NAMALWA (cell line): ENCODE measurements at places on chromosomes 3 and 15.

GRCh38 chr3:143865302-143865701 lies 17.0 kb upstream of the SLC9A9 start:
- no peak for DNase-seq

GRCh38 chr3:110021659-110022058 lies 684.3 kb upstream of the DPPA4 start:
- no peak for DNase-seq

GRCh38 chr15:70433586-70434324 lies 329.6 kb downstream of the UACA start:
- DNase-seq, result no peak

DNA sequence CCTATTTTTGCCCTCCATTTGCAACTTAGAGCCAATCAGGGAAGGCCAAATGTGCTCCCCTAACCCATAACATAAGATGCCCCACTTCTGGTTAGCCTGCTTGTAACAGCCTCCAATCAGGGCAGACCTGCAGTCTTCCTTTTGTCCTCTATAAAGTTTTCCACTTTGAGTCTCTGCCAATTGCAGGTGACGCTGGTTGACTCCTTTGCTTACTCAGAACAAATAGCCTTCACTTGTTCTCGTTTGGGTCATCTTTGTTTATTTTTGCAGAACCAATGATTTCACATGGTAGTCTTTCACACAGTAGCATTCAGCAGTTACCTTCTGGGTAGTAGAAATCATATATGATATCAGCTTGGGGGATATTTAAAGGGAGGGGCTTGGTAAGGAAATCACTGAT lies 225.6 kb downstream of the MINAR1 start:
- DNase-seq, result no peak

DNA sequence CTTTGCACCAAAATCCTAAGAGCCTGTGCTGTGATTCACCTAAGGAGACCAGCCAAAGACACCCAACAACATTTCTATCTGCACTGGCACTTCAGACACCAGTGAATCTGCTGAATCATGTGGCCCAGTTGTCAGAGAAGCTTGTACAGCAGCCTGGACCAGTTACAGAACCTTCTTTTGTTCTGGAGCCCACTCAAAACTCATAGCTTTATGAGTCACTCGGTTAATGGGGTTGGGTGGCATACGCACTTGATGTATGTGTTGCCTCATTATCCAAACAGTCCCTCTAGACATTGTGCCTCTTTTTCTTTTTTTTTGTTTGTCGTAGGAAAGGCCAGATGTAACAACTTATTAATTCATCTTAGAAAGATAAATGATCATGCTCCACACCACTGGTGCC lies 25.6 kb upstream of the GOLGA6L2 start:
- no peak for DNase-seq

- DNase-seq, result peak; percentile 87
These were observed 121.6 kb downstream of the TFDP2 start for GRCh38 chr3:142027735-142028134.

DNA sequence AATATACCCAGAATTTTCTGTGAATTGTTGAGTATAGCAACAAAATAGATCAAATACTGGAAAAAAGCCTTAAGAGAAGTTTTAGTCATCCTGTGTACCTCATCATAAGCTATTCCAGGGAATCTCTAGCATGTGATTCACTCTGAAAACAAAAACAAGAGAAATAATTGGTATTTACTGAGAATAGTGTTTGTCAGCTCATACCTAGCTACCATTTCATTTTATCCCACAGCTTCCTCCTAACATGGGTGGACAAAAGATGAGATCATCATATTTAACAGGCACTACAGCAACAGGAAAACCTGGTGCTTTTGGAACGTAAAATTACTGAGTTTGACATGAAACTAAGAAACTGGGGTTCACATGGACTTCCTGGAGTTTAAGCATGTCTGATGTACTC lies 753.5 kb upstream of the NECTIN3 start:
- no peak for DNase-seq

- DNase-seq, result no peak
These were observed 251.5 kb downstream of the CLSTN2 start for GRCh38 chr3:140186421-140186920.

GRCh38 chr3:29899021-29899420 lies 618.1 kb downstream of the RBMS3 start:
- no peak for DNase-seq

DNA sequence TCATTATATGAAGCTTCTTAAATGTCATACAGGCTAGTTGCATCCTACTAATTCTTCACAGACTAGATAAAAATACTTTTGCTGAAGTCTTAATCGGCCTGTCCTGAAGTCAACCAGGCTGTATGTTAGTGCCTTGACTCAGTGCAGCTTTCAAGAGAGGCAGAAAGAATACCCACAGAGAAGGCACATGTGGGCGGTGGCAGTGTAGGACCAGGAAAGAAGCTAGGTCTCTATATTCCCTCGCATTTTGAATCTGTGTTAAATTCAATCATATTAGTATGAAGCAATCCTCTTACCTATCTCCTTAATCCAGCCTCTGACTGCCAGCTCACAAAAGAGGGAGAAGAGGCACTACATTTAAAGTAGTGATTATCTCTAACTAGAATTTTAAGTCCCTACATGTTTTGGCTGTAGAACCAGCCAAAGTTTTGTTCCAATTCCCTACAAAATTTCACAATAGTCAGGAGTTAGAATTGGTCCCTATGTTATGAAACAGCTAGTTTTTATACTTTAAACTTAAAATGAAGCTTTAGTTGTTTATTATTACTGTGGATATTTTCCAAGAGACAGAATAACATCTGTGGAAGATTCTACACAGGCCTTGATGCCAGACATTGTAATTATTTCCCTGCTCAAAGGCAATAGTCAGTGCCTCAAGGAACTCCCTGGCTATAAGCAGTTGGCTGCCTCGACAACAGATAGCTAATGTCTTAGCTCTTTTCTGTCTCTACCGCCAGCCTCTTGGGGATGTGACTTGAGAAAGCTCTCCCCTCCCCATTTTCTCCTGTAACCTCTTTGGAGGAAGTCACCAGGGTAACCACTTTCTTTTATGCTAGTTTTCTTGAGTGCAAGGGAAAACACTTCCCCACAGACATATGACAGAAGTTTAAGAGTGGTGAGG lies 31.9 kb downstream of the CRTC3 start:
- DNase-seq, result no peak

- no peak for DNase-seq
These were observed 434.0 kb downstream of the EPHB1 start for GRCh38 chr3:135229018-135229495.

DNA sequence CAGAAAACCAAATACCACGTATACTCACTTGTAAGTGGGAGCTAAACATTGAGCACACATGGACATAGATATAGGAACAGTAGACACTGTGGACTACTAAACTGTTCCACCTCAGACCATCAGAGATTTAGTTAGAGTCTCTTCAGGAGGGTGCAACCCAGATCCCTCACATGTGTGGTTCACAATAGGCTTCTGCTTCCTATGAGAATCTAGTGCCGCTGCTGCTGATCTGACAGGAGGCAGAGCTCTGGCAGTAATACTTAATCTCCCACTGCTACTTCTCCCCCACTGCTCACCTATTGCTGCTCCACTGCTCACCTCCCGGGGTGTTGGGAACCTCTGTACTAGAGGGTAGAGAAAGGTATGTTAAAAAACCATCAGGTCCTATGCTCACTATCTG lies 533.3 kb downstream of the NSUN3 start:
- DNase-seq, result no peak

DNA sequence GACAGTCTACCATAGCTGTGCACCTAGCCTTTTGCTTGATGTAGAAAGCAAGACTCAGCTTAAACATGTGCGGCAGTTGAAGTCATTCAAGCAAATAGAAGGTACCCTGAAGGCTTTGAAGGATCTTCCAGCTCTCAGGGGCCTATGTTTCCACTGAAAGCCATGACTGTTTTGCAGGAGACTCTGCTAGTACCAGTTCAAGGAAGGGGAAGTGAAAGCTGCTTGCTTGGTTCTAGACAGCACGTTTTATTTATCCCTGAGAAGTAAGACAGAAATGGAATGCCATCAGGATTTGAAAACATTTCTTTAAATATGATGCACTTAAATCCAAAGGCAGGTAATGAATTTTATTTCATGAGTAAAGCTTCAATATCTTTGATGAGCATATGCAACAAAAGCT lies 311.4 kb downstream of the PDCD6IP start:
- DNase-seq, result peak; percentile 9

DNA sequence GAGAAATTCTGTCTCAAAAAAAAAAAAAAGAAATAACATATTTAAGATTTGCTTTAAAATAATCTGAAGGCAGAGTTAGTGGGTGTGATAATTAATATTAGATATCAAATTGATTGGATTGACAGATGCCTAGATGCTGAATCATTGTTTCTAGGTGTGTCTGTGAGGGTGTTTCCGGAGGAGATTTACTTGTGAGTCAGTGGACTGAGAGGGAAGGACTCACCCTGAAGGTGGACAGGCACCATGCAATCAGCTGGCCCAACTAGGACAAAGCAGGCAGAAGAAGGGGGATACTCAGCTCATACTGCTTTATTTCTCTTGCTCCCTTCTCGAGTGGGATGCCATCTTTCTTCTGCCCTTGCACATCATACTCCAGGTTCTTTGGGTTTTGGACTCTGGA lies 16.7 kb upstream of the RPL24 start:
- DNase-seq, result no peak

DNA sequence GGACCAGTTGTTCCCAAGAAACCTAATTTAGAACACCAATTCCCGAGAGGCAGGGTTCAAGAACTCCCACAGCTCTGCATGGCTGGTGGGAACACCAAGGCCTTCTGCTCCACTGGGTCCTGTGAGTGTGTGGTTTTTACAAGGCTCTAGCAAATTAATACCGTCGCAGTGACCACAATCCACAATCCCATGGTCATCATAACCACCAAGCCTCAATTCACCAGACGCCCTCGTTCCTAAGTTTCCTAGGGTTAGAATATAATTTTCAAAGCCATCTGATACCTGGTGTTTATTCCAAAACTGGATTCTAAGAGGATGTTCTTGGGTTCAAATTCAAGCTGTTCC lies 114.9 kb upstream of the RPL32 start:
- DNase-seq, result no peak

GRCh38 chr15:94360251-94360685 lies 128.9 kb downstream of the MCTP2 start:
- DNase-seq, result no peak

DNA sequence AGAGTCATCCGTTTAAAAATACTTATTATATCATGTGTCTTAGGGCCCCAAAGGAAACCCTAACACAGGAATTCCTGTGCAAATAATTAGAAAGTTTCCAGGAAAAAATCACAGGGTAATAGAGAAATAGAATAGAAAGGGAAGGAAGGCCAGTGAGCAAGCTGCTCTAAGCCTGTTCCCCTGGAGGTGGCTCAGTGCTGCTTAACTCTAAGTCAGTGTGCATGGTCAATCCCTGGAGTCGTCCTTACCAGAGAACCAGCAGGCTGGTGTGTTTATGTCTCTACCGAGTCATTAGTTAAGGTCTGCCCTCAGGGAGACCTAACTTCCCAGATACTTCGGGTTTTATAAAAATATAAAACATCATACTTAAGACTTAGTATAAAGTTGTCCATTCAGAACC lies 21.0 kb upstream of the MCF2L2 start:
- peak; percentile 30 for DNase-seq

DNA sequence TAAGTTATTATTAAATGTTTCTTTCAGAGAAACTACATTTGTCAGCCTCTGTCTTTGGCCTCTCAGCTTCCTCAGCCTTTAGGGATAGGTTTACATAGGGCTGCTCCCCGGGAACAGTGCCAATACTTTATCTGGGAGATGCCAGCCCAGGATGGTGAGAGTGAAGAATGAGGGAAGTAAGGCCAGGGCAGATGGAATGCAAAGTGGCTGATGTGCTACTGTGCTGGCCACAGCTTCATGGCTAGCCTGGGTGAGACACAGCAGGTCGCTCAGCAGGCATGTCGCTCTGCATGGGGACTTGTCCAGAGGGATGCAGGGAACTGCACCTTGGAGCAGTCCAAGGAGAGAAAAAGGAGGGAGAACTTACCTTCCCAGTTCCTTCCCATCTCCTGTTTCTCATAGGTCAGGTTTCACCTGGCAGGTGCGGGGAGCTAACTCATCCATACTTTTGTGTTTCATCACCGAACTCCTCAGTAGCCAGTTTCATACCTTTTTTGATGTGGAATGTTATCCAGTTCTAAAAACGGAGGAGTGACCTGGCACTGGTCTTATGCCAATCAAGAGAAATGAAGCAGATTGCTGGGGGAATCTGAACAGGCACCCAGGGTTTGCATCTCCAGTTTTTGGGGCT lies 30.9 kb upstream of the C15orf39 start:
- DNase-seq, result no peak

GRCh38 chr15:29252234-29252633 lies 17.4 kb downstream of the NSMCE3 start:
- DNase-seq, result no peak

GRCh38 chr15:87608238-87609028 lies 648.1 kb downstream of the NTRK3 start:
- DNase-seq, result no peak

DNA sequence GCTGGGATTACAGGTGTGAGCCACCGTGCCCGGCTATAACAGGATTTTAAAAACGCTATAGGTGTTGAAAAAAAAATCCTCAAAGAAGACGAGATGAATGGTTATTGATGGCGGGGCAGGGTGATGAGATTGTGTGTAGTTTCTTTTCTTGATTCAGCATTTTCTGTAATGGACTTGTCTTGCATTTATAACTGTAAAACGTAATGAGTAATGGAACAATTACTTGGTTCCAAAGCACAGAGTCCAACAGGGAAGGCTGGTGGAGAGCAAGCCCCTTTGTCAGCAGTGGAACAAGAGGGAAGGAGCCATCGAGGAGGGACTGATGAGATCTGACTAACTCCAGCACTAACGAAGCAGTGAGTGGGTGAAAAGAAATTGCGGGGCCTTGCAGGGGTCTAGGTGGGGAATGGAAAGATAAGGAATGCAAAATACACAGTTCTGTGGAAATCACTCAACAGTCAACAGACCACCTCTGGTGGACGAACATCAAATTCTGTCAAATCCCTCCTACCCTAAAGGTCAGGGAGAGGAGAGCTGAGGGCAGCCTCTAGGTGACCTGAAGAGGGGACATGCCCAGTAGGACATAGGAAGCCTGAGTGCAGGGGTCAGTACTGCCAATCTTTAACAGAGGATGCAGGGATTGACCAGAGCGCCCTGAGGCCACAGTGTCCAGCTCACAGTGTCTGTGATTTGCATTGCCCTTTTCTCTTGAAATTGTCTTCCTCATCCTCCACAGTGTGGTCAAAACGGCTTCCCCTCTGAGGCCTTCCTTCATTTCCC lies 23.1 kb upstream of the CDCP1 start:
- no peak for DNase-seq

DNA sequence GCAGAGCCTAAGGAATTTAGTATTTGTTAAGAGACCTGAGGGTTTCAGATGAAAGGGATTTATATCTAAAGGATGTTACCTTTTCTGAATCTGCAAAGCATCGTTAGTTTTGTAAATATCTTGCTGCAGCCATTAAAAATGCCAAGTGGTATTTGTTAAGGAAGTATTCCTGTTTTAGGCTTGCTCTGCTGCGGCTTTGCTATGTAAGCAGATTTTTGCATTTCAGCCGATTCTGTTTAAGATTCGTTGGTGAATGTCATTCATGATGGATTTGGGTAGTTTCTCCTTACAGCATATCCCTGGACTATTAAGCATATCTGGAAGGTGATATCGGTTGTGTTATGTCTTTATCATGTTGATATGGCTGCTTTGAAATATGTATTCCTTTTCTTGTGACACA lies 1.0 kb downstream of the USP8 start:
- peak; percentile 26 for DNase-seq
